ENCODE measurements at places on chromosomes 5 and 9. TPM values are rescaled to one million over a fixed set of nuclear protein-coding genes. Genes with fewer than 3 reads are reported as not detected.

The MELK gene
- 55.1 TPM for total RNA-seq

The DDX4 gene
- not detected for total RNA-seq

The HAPLN1 gene
- total RNA-seq: not detected

The RECK gene
- total RNA-seq: 7.0 TPM

The ESM1 gene
- not detected for total RNA-seq

The GDA gene
- total RNA-seq: not detected

The BTNL3 gene
- total RNA-seq: not detected

The PCDHB4 gene
- not detected for total RNA-seq

The WWC1 gene
- 1.9 TPM for total RNA-seq

The TMEM215 gene
- not detected for total RNA-seq

The SLC25A2 gene
- 0.23 TPM for total RNA-seq

The RPL7A gene
- total RNA-seq: 3,908 TPM

The EQTN gene
- not detected for total RNA-seq

The PLEKHG4B gene
- 0.47 TPM for total RNA-seq

The GDF9 gene
- total RNA-seq: 1.1 TPM

The GRIN3A gene
- 0.02 TPM for total RNA-seq

The TUSC1 gene
- not detected for total RNA-seq

The SLC46A2 gene
- not detected for total RNA-seq

The PCDHB11 gene
- total RNA-seq: not detected

The PCDHGB4 gene
- not detected for total RNA-seq

The IRX4 gene
- total RNA-seq: not detected

The TBC1D9B gene
- 153 TPM for total RNA-seq

The SHROOM1 gene
- total RNA-seq: 1.3 TPM

The SLC23A1 gene
- total RNA-seq: 2.3 TPM

The F2RL1 gene
- total RNA-seq: 2.0 TPM

The RNF208 gene
- total RNA-seq: 9.4 TPM

The SKP1 gene
- total RNA-seq: 156 TPM

The SPINK13 gene
- total RNA-seq: not detected

The PDE8B gene
- total RNA-seq: not detected

The PCDHB12 gene
- total RNA-seq: not detected

The SV2C gene
- not detected for total RNA-seq

The NEUROG1 gene
- not detected for total RNA-seq

The SEPTIN8 gene
- 15.5 TPM for total RNA-seq

The RAI14 gene
- total RNA-seq: 1.0 TPM

The ADAMTS12 gene
- not detected for total RNA-seq

The LCN9 gene
- not detected for total RNA-seq

The HMHB1 gene
- not detected for total RNA-seq

Data from activated naive CD4-positive, alpha-beta T cell treated with anti-CD3 and anti-CD28 coated beads, Interleukin-2, amount 50 U/mL, for 72 hours (primary cell).